ENCODE measurements at places on chromosomes 2 and 18.

DNA sequence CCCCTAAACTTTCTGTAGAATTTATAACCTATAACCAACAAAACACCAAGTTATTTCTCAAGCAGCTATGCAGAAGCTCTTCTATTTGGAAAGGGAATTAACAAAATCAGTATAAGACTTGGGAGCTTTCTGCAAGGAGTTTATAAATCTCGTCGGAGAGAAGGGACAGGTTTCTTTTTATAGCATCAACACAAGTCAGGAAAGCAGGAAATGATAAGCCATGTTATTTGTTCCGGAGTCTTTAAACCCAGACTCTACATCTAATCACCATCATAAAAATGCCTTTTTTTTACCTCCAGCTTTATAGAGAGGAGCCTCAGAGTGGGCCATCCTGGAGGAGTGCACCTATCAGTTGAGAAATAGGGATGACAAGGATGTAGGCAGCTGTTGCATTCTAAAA lies 137.1 kb downstream of the DPP10 start:
- DNase-seq = no peak

GRCh38 chr2:27451095-27451494 lies 8.9 kb downstream of the KRTCAP3 start:
- DNase-seq = no peak

GRCh38 chr2:129863350-129863749 lies 116.1 kb upstream of the RAB6C start:
- no peak for DNase-seq

DNA sequence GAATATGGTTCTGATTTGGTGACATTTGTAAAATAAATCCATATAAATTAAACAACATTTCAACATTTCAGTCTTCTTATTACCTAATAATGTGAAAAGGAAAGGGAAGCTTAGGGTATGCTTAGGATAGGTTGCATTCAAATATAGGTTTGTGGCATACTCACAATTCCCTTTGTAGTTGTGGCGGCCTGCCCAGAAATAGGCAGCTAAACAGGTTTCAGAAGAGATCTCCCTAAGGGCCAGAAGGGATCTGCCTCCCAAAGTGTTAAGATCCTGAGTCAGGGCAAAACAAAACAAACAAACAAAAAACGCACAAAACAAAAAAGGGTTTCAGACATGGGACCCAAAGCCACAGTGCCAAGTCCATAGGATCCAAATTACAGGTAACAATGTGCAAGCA lies 41.4 kb upstream of the TCF7L1 start:
- DNase-seq = no peak

- DNase-seq = no peak
These were observed 595.8 kb downstream of the STK39 start for GRCh38 chr2:167651406-167652151.

- DNase-seq = no peak
These were observed 3.0 kb upstream of the REG1A start for GRCh38 chr2:79116997-79117928.

DNA sequence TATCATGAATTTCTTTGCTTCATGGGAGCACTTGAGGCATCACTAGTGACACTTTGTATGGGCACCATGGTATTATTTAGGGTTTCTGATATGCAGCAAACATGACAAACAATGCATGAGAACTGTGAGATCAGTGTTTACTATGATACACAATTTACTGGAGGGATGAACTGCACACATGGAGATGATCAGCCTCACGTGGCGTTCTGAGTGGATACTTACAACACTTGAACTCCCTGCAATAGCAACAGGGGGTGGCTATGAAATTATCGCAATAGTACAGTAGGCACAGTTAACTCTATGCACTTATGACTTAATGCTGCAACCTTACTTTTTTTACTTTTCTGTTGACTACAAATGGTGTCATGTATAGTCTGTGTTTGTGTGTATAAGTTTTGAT lies 18.5 kb upstream of the UGT1A8 start:
- DNase-seq = no peak

DNA sequence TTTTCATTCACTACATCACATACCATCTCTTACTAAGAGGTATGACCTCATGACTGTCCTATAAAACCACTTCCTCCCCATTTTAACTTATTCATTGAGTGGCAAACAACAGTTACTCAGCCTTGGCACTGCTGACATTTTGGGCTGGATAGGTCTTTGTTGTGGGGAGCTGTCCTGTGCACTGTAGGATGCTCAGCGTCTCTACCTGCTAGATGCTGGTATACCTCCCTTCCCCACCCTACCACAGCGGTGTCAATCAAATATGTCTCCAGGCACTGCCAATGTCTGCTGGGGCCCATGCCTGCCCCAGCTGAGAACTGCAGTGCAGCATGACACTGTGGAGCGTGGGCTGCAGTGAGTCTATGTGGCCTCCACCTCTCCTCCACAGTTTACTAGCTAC lies 76.3 kb upstream of the MGAT4A start:
- no peak for DNase-seq

- DNase-seq = no peak
These were observed 11.6 kb downstream of the ADCY3 start for GRCh38 chr2:24908461-24908901.

Measured in activated T-cell treated with anti-CD3 and anti-CD28 coated beads for 24 hours (primary cell).